ENCODE measurements at places on chromosomes 13 and 19.
A peak's percentile ranks its signal among the peaks of the same experiment; 100 is the strongest.

DNA sequence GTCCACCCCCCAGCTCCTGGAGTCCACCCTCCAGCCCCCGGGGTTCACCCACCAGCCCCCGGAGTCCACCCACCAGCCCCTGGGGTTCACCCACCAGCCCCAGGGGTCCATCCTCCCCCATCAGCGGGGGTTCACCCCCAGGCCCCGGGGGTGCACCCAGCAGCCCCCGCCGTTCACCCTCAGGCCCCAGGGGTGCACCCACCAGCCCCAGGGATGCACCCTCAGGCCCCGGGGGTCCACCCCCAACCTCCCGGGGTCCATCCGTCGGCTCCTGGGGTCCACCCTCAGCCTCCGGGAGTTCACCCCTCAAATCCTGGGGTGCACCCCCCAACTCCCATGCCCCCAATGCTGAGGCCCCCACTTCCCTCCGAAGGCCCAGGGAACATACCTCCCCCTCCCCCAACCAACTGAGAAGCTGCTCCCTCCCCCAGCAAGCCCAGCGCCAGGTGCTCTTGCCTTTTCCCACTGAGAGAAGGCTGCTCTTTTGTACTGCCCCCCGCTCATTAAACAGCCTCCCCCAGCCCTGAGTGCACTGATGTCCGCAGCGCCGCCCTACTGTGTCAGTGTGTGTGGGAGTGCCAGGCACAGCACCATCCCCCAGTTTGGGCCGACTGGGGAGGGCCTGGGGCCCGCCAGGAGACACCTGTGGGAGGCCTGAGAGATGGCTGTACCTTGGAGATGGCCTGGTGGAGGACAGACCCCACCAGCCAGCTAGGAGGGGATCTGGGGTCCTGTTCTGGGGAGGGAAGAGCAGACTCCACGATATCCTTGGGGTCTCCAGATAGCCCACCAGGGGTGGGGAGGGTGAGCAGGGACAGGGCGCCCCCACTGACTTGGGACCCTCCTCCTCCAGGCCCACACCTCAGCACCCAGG is 750 bp upstream of the AMH start:
- no peak for DNase-seq

DNA sequence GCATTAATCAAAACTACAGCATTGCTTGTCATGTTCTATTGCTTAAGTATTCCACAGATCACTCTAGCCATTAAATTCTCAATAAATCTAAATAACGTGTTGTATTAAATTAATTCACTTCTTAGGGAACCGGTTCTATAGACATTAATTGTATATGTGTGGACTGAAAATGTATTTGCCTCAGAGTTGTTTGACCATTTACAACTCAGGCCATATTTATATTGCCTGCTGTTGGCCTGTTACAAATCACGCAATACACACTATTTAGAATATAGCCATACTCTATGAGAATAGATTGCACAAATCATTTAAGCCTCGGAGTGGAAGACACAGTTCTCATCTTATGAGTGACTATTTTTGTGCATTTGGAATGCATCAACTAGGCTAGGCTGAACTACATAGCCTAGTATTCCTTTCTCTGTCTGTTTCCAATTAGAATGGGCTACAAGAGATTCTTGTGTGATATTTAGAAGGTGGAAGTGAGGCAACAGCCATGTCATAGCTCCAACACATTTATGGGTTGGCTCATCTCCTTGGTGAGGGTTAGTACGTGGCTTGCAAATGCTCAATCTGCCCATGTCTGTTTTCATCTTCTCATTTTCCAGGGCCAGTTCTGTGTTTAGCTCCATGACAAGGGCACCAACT is 1116.1 kb downstream of the PCDH9 start:
- no peak for DNase-seq

- DNase-seq, result no peak
Observed at GRCh38 chr19:43735957-43736356, 18.8 kb downstream of the SMG9 start.

- no peak for DNase-seq
Observed at GRCh38 chr13:49370371-49370770, 73.5 kb downstream of the CAB39L start.

GRCh38 chr13:38417727-38418126 is 68.1 kb downstream of the UFM1 start:
- no peak for DNase-seq

GRCh38 chr13:99434258-99434788 is 66.9 kb upstream of the TM9SF2 start:
- peak; percentile 81 for DNase-seq

- DNase-seq, result no peak
Observed at GRCh38 chr13:113117911-113118260, 4.7 kb upstream of the F10 start.

GRCh38 chr13:70173598-70173959 is 65.3 kb upstream of the KLHL1 start:
- no peak for DNase-seq

GRCh38 chr13:94710065-94710781 is 2.1 kb downstream of the SOX21 start:
- DNase-seq, result no peak

GRCh38 chr13:50422181-50423148 is 407.2 kb downstream of the KCNRG start:
- no peak for DNase-seq

DNA sequence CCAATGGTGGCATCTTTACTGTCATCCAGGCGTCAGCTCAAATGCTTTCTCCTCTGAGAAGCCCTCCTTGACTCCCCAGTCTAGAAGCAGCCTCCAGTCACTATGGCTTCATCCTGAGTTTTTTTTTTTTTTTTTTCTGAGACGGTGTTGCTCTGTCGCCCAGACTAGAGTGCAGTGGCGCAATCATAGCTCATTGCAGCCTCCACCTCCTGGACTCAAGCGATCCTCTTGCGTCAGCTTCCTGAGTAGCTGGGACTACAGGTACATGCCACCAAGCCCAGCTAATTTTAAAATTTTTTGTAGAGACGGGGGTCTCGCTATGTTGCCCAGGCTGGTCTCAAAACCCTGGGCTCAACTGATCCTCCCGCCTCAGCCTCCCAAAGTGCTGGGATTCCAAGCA is 4.2 kb downstream of the NRTN start:
- no peak for DNase-seq

- DNase-seq, result no peak
Observed at GRCh38 chr19:19074196-19074882, 10.5 kb downstream of the SLC25A42 start.

- DNase-seq, result no peak
Observed at GRCh38 chr13:72113076-72113475, 246.1 kb upstream of the DACH1 start.

- no peak for DNase-seq
Observed at GRCh38 chr13:42170029-42170428, 101.9 kb upstream of the AKAP11 start.

DNA sequence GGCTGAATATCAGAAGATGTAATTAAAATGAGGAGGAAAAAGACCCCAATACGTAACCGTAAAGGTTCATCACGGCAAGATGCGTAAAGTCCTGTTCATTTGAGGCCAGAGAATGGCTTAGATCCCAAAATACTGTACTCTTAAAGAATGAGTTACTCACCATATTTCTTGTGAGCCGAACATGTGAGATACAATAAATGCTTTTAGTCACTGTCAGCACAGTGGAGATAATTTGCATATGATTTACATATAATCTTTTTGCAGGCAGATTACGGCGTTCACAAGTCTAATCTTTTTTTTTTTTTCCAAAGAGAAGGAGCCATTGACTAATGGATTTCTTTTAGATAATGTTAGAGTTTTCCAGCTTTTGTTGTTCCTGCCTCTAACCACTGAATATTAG is 28.4 kb downstream of the AMER2 start:
- DNase-seq, result no peak

- peak; percentile 70 for DNase-seq
Observed at GRCh38 chr19:21474671-21475181, 30.7 kb upstream of the ZNF429 start.

- DNase-seq, result no peak
Observed at GRCh38 chr13:46146898-46147297, 35.1 kb downstream of the LCP1 start.

DNA sequence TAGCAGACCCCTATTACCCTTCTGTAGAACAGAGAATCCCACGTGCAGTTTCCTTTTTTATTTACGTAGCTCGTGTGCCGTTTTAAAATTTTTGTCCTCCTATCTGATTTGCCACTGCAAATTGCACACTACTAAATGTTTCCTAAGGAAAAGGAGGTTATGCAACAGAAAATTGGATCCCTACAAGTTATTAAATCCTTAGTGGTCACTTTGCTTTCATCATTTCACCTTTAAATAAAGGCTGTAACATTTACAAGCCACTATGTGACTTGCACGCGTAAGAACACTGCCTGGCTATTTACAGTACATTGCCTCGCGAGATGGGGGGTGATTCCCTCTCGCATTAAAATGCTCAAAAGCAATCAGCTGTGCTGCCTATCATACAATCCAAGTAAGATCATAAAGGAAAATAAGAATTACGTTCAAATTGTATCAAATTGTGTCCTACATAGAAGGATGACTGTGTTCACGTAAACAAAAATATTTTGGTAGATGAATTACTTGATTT is 525.6 kb downstream of the SUCLA2 start:
- no peak for DNase-seq

- no peak for DNase-seq
Observed at GRCh38 chr13:44278166-44278565, 95.5 kb upstream of the SERP2 start.

DNA sequence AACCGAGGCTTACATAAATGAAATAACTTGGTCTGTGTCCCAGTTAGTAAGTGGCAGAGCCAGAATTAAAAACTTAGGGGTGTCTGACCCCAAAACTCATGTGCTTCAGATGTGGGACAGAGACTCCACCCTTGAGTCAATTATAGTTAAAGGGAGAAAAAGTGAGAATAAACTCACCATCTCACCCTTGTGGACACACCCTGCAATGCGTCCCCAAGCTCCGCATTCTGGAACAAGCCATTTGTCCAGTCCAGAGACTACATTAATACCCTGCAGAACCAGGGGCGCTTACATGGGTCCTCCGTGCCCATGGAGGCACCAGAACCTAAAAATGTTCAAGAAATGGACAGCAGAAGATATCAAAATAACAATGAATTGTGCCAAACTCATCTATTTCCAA is 207.0 kb upstream of the ZNF507 start:
- DNase-seq, result no peak

DNA sequence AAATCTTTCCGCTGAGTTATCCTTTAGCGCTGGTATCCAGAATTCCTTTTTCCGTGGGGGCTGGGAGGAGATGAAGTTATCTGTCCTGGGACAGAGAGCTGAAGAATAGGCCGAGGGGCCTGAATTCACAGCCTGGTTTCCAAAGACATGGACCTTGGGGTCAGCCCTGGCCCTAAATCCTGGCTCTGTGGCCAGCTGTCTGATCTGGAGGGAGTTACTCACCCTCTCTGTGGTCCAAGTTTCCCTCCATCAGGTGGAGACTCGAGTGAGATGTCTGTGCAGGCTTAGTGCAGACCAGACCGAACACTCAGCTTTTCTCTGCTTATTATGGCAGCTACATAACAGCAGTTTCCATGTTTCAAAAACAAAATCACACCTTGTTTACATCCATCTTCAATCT is 59.6 kb downstream of the CDADC1 start:
- no peak for DNase-seq

DNA sequence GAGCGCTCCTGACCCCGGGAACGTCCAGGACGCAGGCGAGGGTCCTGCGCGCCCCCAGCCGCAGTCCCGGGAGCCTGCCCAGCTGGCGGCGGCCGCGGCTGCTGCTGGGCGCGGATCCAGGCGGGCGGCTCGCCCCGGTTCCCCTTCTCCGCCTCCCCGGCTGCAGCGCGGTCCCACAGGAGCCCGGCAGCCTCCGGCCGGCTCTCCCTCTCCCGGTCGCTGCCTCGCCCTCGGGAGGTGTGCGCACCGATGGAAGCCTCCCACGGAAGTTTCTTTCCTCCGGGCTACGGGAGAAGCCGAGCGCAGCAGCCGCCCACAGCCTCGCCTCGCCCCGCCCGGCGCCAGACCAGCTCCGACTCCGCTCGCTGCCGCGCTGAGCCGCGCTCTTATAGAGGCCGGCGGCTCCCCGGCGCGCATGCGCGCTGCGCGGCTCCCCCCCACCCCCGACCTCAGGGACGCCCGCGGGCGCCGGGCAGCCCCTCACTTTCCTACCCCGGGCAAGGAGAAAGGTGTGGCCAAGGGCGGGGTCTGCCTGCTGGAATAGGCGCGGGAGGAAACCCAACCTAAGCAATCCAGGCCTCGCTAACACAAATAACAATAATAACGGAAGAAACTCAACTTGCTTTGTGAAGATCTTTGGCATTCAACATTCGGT is at the start of gene SHISA2:
Gene SHISA2 (minus strand): TSS at position 360 of the 655 bp plus-strand sequence. CDS start 1,041 bp downstream, outside the sequence.
- peak; percentile 34 for DNase-seq

- DNase-seq, result no peak
Observed at GRCh38 chr19:15390814-15391213, 11.2 kb upstream of the AKAP8 start.

GRCh38 chr13:51501592-51502152 is 48.8 kb upstream of the INTS6 start:
- DNase-seq, result no peak

Measured in CD4-positive, CD25-positive, alpha-beta regulatory T cell (primary cell).